Sigmoid colon (tissue), 7 donors: ENCODE measurements at places on chromosomes 3 and 15. TPM values are rescaled to one million over a fixed set of nuclear protein-coding genes. Genes with fewer than 3 reads are reported as not detected.

Gene AP2M1
- 239 TPM for total RNA-seq

Gene CPEB1
- 8.3 TPM for total RNA-seq

GRCh38 chr3:30986551-30986950, 92.1 kb upstream of the GADL1 start:
- no peaks in the 10 kb centered on the region for H3K27me3 ChIP-seq
- H3K36me3 ChIP-seq, result no peaks in the 10 kb centered on the region
- H3K4me3 ChIP-seq, result no peak overlapping the region
- no peak for DNase-seq
- no peak overlapping the region for H3K27ac ChIP-seq

GRCh38 chr3:4898454-4899313, 80.6 kb upstream of the BHLHE40 start:
- no peak overlapping the region for H3K4me3 ChIP-seq
- no peaks in the 10 kb centered on the region for H3K36me3 ChIP-seq
- DNase-seq, result no peak

GRCh38 chr3:4350789-4351163, 47.6 kb downstream of the SETMAR start:
- H3K27ac ChIP-seq, result peak overlapping the region; percentile 37
- H3K4me1 ChIP-seq, result no peaks in the 10 kb centered on the region
- H3K27me3 ChIP-seq, result no peaks in the 10 kb centered on the region

DNA sequence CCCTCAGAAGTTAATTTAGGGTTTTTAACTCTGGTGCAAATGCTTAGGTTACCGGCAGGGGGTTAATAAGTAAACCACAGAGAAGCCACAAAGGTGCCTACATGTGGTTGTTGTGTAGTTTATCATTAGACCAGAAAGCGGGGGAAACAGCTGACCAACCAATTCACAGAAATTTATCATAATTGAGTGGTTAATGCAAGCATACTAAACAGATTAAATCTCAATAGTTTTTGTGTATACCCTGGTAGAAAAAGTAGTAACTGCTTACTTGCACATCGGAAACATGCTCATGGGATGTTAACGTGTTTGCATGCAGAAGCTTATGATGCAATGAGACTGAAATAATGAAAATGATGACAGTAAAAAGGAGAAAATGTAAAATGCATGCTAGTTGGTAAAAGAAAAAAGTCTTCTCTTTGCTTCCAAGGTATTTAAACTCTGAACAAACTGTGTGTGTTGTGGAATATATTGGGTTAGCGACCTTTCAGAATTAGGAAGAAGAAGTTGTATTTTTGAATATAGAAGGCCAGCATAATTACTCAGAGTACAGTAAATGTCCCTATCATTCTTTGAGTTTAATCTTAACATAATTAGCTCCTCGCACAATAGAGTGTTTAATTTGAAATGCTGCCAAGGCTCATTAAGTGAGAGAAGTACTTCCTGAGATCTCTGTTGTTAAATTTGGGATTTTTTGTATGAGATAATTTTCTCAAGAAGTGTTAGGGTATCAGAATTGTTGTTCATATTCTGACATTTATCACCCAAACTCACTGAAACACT, 316.2 kb downstream of the PTPRG start:
- H3K27me3 ChIP-seq, result no peaks in the 10 kb centered on the region
- H3K4me1 ChIP-seq, result peaks cover 52% of the 10 kb centered on the region
- no peaks in the 10 kb centered on the region for H3K36me3 ChIP-seq
- H3K27ac ChIP-seq, result no peak overlapping the region
